ENCODE measurements at places on chromosomes 13 and 19.

GRCh38 chr13:43156916-43157315 lies 133.5 kb downstream of the DNAJC15 start:
- no peak for DNase-seq

DNA sequence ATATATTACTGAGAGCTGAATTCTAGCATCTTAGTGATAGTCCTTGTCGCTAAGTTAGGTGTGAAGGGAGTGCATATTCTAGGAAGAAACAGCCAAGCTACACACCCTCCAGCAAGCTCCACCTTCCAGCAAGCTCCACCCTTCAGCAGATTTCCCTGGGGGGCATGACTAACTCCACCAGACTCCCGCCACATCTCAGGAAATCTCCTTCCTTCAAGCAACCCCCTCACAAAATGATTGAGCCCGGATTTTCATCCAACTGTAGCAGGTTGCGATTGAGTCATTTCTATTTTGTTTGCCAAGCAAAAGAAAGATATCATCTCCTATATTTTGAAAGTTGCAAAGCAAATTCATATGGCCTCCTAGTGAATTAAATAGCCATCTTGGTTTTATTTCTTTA lies 162.1 kb upstream of the TMTC4 start:
- DNase-seq: no peak

- no peak for DNase-seq
Measured at GRCh38 chr13:38213314-38213713, 136.3 kb upstream of the UFM1 start.

DNA sequence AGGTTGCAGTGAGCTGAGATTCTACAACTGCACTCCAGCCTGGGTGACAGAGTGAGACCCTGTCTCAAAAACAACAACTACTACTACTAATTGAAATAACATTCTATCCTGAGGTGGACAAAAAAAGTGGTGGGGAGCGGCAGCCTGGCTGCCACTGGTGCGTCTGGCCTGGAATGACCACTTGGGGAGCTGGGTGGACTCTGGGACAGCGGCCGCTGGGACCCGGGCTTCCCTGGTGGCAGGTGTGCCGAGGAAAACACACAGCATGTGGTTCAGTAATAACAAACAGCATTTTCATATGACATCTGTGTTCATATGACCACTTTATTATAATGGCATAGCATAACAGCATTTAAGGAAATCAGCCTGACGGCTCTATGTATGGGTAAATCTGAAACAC lies 33.9 kb downstream of the TFDP1 start:
- DNase-seq: no peak

DNA sequence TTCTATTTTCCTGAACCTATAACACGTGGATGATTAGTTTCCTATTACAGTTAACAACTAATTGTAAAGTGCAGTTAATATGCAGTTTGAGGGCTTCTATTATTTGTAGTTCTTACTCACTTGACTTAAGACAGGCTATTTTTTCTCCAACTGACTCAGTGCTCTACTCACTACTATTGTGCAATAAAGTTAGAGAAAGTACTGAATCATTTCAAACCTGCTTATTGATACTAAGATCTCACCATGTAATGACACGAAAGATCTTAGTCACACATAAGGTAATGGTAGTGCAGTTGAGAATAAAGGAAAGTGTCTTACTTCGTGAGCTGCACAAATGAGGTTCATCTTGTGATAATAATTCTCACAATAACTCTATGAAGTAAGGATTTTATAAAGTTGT lies 22.8 kb upstream of the ITM2B start:
- DNase-seq: peak; percentile 66

GRCh38 chr13:39405107-39405506 lies 197.9 kb downstream of the LHFPL6 start:
- DNase-seq: no peak

GRCh38 chr19:49818649-49819370 lies 721 bp downstream of the MED25 start:
- no peak for DNase-seq

- no peak for DNase-seq
Measured at GRCh38 chr13:77325371-77325980, 1.4 kb downstream of the MYCBP2 start.

GRCh38 chr13:98921786-98922185 lies 56.1 kb downstream of the DOCK9 start:
- DNase-seq: no peak

DNA sequence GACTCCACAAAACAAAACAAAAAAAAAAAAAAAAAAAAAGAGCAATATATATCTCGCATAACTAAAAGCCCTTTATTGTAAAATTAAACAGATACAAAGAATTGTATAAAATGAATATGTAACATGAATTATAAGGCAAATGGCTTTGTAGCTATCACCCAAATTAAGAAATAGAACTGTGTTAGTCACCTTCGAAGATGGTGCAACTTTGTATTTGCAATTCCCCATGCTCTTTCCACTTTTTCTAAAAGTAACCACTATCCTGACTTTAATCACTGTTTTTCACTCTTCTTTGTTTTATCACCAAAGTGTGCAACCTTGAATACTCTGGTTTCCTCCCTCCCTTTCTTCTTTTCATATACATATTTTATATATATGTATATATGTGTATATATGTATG lies 57.1 kb upstream of the HTR2A start:
- DNase-seq: no peak

GRCh38 chr19:47436712-47437401 lies 17.5 kb upstream of the MEIS3 start:
- DNase-seq: peak; percentile 76

DNA sequence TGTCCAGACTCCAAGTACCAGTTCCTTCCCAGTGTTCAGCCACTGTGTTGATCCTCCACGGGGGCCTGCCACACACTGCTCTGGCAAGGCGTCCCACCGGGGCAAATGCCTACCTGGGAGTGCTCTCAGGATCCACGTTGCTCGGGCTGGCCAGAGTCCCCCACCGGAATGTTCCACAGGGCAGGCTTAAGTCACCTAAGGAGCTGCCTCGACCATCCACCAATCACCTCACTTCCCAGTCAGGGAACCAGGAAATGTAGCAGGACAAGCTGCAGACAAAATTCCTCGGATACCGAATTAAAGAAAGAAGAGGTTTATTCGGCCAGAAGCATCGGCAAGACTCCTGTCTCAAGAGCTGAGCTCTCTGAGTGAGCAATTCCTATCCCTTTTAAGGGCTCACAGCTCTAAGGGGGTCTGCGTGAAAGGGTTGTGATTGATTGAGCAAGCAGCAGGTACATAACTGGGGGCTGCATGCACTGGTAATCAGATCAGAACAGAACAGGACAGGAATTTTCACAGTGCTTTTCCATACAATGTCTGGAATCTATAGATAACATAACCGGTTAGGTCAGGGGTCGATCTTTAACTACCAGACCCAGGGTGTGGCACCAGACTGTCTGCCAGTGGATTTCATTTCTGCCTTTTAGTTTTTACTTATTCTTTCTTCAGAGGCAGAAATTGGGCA lies 56.9 kb upstream of the EDNRB start:
- no peak for DNase-seq

DNA sequence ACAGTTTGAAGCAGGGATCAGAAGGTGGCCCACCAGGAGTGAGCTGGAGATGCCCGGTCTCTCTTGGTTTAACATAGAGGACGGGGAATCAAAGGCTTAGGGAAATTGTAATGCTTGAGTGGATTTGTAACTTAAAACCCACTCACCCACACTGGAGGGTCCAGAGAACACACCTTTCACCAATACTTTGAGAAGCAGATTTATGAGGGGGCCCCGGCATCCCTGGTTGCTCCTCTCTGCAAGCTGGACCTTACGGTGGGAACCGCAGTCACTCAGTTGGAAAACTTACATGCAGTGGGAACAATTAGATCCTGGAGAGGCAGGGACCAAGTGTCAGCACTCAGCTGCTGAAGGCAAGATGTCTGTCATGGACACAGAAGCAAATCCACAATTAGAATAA lies 20.5 kb downstream of the PPP5C start:
- DNase-seq: no peak

DNA sequence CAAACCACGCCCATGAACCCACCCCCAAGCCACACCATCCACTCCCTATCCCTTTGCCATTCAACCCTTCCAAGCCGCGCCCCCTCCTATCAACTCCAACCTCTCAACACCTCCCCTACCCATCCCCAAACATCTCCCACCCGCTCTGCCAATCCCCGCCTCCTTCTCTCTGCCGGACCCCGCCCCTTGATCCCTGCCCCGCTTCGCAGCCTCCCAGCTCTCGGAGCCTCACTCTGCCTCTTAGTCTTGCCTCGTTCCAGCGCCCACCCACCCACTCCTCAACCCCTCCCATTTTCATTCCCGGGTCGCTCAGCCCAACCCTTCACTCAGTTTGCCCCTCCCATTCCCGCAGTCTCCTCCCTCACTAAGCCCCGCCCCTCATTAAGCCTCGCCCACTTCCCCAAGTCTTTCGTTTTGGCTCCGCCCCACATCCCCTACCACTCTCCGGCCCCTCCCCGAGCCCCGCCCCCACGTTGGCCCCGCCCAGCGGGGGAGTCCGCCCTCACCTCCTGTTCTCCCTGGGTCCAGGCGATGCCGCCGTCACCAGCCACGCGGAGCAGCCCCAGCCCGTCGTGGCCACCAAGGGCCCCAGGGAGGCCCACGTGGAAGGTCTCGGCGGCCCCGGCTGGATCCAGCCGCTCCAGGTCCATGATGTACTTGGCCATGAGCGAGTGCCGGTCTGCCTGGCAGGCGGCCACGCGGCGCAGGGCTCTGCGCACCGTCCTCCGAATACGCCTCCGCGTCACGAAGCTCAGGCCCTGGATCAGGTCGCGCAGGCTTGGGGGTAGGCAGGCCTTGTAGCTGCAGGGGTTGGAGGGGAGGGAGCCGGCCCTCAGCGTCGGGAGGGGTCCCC lies 5.7 kb downstream of the JAK3 start:
- DNase-seq: no peak

- DNase-seq: no peak
Measured at GRCh38 chr19:48469934-48470680, 938 bp downstream of the CYTH2 start.

- DNase-seq: no peak
Measured at GRCh38 chr13:36006347-36006746, 124.8 kb downstream of the DCLK1 start.

- DNase-seq: no peak
Measured at GRCh38 chr19:38683393-38684077, 36.1 kb downstream of the ACTN4 start.

GRCh38 chr19:17830567-17831418 lies 9.5 kb upstream of the INSL3 start:
- no peak for DNase-seq
